ENCODE measurements at places on chromosomes 7 and 10.

- DNase-seq = no peak
Measured at GRCh38 chr7:66886152-66886551, 34.9 kb upstream of the TMEM248 start.

GRCh38 chr10:121079226-121079625, 228.1 kb downstream of the WDR11 start:
- DNase-seq = no peak

- no peak for DNase-seq
Measured at GRCh38 chr10:133422807-133423771, 1.3 kb downstream of the SPRN start.

GRCh38 chr7:25804154-25804553, 347.8 kb upstream of the NFE2L3 start:
- no peak for DNase-seq

DNA sequence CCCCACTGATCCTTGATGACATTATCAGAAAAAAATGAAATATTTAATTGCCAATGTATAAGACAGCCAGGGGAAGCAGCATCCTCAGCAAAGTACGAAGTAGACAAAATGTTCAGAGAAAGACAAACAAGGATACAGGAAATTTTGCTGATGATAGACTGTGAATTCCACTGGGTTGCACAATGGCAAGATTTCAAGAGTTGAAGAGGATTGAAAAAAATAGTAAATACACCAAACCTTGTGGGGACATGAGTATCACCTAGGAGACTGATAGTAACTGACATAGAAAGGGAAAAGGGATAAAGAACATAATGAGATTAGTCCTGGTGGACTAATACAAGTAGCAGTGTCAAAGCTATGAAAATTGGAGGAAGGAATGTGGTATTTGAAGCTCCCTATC, 16.5 kb downstream of the CNOT4 start:
- DNase-seq = no peak
